ENCODE measurements at places on chromosomes 2 and 18. TPM values are rescaled to one million over a fixed set of nuclear protein-coding genes. Genes with fewer than 3 reads are reported as not detected.

Gene GALNT3
- 13.8 TPM for polyA plus RNA-seq

Gene TEX44
- polyA plus RNA-seq: not detected

DNA sequence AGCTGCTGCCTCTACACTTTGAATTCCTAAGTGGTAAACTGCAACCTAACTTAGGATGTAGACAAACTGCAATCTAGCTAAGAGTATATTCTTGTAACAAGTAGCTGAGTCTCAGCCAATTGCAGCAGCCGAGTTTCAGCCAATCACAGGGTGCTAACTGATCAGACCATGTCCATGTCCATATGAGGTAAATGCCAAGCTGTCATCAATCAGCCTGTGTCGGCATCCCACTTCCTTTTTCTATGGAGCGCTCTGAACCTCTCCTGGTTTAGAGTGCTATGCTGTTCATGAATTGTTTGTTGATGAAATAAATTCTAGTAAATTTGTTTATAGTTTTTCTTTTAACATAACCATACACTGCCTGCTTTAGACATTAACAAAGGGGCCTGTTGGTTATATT is 408.8 kb downstream of the NBAS start:
- DNase-seq: no peak

DNA sequence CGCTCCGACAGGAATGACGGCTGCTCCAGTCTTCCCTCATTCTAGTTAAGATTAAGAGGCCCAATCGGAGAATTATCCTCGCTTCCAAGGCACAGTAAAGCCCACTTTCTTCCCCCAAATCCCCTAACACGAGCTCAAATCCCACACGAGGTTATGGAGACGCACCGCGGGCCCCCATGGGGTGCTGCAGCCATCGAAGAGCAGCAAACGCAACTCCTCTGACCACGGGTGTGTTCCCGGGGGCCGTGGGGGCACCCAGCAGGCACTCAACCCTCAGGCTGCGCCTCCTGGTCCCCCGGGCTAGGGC is 446 bp downstream of the COPS9 start:
- no peak for DNase-seq

DNA sequence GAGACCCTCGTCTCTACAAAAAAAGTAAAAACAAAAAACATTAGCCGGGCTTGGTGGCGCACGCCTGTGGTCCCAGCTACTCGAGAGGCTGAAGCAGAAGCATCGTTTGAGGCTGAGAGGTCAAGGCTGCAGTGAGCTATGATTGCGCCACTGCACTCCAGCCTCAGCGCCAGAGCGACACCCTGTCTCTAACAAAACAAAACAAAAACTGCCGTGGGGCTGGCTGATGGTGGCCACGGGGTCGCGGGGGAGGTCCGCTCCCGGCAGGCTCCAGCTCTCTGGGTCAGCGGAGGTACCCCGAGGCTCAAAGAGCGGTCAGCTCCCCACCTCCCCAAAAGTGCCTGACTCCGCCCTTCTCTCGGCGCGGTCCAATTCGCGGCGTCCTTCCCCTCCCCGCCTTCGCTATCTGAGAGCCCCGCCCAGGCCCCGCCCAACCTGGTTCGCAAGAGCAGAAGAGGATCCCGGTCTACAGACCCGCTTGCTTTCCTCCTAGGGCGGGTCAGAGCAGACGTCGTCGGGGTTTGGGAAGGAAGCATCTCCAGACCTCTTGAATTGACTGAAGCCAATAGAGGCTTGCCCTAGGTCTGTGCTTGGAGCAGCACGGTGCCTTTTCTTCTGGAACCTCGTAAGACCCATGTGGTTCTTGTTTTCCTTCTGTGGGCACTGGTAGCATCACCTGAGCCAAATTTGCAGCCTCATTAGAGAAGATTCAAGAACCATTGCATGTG is 7.8 kb downstream of the RAX start:
- no peak for DNase-seq

Gene IL36RN
- polyA plus RNA-seq: not detected

GRCh38 chr2:148979919-148980277 is 58.6 kb upstream of the LYPD6B start:
- DNase-seq: no peak

Gene GCG
- polyA plus RNA-seq: not detected

- DNase-seq: no peak
Measured at GRCh38 chr18:23710946-23711345, 21.7 kb downstream of the LAMA3 start.

- no peak for DNase-seq
Measured at GRCh38 chr2:233241803-233242202, 9.7 kb upstream of the ATG16L1 start.

GRCh38 chr2:141440072-141440635 is 690.7 kb downstream of the LRP1B start:
- no peak for DNase-seq

- DNase-seq: no peak
Measured at GRCh38 chr2:64837925-64838641, 151.1 kb upstream of the SLC1A4 start.

Gene B4GALT6
- 15.1 TPM for polyA plus RNA-seq

Gene FAM110C
- polyA plus RNA-seq: 18.6 TPM

- DNase-seq: no peak
Measured at GRCh38 chr18:26960911-26961310, 95.4 kb upstream of the AQP4 start.

GRCh38 chr2:120422465-120423160 is 76.7 kb downstream of the INHBB start:
- no peak for DNase-seq

Measured in left renal cortex interstitium (tissue), 4 donors.